ENCODE measurements at places on chromosomes 5 and 9.

DNA sequence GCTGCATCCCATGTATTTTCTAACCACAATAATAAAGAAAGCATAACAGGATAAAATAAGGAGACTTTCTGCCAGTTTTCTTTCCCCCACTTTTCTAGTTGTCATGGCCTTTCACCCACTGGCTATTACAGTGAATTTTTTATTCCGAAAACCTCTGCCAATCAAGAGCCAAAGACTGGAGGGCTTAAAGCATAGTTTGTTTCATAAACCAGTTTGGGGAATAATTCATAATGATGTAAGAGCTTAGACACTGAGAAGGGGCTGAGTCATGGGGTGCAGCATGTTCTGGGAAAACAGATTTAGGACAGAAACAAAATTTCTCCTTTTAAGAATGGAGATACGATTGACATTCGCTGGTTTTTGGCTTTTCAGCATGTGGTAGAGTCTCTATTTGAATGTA lies 4.4 kb upstream of the GLIPR2 start:
- no peak for DNase-seq

DNA sequence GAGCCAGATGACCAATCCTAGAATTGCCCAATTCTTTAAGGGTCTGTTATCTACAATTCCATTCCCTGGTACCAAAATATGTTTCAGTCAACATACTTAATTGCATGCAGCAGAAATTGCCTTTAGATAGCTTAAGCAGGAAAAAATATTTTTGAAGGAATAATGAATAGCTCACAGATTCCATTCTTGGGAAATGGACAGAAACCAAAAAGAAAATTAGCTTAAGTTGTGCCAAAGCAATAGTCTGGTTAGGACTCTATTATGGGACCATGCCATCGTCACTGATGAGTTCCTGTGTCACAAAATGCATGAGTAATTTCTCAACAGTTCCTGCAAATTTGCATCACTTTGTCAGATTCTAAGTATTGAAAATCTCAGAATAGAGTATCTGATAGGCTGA lies 12.3 kb downstream of the ACTBL2 start:
- no peak for DNase-seq

DNA sequence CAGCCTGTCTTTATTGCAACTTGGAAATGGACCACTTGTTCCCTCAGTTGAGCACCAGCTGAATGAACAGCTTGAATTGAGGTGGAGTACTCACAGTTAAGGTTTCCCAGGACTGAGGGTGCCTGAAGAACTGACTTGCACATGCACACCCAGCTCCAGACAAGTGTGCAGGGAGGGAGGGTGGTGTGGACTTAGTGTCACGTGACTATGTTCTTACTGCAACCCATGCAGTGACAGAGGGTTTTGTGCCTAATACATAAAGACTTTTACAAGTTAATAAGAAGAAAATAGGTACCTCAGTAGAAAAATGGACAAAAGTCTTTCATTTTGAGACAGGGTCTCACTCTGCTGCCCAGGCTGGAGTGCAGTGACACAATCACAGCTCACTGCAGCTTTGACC lies 18.0 kb downstream of the BARX1 start:
- DNase-seq, result no peak

- DNase-seq, result no peak
Observed at GRCh38 chr5:173802670-173803165, 85.4 kb upstream of the CPEB4 start.

DNA sequence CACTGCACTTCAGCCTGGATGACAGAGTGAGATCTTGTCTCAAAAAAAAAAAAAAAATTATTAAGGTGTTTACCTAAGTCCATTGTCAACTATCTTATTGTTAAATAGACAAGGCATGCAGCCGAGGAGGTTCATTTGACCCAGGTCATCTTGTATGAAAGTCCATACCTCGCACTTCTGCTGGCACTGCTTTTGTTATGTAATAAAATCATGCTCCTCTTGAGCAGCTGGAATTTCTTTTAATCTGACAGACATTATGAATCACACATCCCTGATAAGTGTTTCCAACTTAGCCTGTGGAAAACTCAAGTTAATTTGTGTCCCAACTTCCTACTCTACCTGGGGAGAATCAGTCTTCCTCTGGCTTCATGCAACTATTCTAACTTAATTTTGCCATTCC lies 315.6 kb upstream of the KLF4 start:
- DNase-seq, result no peak

DNA sequence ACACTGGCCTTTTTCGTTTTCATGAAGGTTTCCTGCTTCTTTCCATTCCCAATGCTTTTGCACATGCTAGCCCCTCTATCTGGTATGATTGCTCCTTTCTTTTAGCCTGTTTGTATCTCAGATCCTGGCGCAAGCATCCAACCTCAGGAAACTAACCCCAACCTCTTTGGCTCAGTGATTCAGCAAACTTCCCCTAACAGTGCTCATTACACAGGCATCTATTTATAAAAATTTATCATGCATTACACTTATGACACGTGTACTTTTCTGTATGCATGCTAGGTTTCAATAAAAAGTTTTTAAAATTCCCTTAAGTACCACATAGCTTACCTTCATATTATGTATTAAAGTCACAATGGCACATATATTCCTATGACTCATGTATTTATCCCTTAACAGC lies 218.9 kb downstream of the EPB41L4A start:
- DNase-seq, result no peak

GRCh38 chr5:59769832-59770231 lies 123.7 kb downstream of the PDE4D start:
- no peak for DNase-seq

DNA sequence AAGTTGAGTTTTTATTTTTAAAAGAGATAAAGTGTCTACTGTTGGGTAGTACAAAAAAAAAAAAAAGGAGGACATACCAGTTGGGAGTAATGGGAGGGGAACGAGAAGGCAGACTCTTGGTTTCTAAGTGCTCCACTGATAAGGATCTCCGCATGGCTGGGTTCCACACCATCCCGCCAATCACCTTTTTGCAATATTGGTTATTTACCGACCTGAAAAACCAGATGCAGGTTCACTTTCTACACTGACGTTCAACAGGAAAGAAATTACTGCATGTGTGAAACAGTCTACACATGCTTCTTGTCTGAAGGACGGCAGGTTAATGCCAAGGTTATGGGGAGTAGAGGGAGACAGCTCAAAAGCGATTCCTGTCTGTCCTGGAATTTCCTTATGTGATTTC lies 75.5 kb downstream of the PTPN3 start:
- no peak for DNase-seq

DNA sequence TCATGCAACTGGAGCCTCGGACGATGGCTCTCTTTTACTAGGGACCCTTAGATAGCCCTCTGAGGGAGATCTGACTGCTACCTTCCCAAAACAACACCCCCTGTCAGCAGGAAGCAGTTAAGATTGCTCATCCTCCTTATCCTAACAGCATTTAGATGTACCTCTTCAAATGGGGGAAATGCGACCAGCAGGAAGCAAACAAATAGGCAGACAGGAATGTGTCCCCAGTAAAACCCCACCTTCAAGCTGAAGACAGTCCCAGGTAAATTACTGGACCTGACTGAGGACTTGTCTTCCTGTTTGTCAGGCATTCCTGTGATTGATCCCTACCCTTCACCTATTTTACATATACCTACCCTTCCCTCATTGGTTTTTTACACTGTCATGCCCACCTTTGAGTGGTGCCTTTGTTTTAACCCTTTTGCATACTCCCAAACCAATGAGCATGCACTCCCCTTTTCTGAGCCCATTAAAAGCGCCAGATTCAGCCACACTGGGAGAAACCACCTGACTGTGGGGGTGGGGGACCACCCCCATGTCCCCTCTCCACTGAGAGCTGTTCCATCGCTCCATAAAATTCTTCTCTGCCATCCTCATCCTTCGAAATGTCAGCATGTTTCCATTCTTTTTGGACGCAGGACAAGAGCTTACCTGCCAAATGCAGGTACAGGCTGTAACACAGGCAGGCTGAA lies 954.0 kb upstream of the CDH6 start:
- no peak for DNase-seq

DNA sequence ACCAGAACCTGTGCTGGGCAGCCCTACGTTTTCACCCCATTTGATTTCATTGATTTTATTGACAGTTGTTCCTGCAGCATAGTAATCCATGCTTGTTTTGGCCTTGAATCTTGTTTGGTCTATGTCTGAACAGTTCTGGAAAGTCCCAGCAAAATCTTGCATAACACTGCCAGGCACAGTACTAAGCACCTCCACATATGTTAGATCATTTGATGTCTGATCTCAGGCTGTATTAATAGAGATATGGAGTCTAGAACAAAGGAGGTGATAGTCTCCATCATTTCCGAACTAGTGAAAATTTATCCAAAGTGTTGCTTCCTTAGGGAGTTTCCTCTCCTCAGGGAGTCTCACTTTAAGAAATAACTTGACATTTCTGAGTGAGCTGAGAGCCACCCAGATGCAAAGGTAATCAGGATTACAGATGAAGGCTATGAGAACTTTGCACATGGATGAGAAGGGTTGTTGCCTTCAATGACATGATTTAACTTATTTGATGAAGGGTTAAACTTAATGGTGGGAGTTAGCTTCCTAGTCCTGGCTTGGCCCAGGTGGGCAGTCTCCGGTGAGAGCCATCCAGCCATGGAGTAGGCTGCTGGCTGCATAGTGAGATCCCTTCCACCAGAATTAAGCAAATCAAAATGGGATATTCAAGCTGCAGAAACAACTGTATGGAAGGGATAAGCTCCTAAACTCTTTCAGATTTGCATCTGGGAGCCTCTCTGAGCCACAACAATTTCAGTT lies 173.8 kb upstream of the MVB12B start:
- no peak for DNase-seq

- no peak for DNase-seq
Observed at GRCh38 chr9:122387536-122387935, 16.7 kb downstream of the PTGS1 start.

- DNase-seq, result no peak
Observed at GRCh38 chr5:150573867-150574817, 66.2 kb downstream of the NDST1 start.

GRCh38 chr9:99169982-99170761 lies 51.6 kb downstream of the ALG2 start:
- DNase-seq, result no peak

GRCh38 chr5:9373571-9373970 lies 172.3 kb downstream of the SEMA5A start:
- DNase-seq, result no peak

GRCh38 chr5:138752341-138752950 lies 779 bp upstream of the CTNNA1 start:
- no peak for DNase-seq

- no peak for DNase-seq
Observed at GRCh38 chr5:20972419-20972925, 984.5 kb upstream of the CDH18 start.

- no peak for DNase-seq
Observed at GRCh38 chr5:174623433-174624019, 100.9 kb upstream of the MSX2 start.

- no peak for DNase-seq
Observed at GRCh38 chr9:38343552-38343951, 49.0 kb upstream of the ALDH1B1 start.

- DNase-seq, result no peak
Observed at GRCh38 chr9:15416880-15417279, 5.8 kb upstream of the SNAPC3 start.

- no peak for DNase-seq
Observed at GRCh38 chr5:32290922-32291321, 21.8 kb downstream of the MTMR12 start.

- no peak for DNase-seq
Observed at GRCh38 chr5:62268792-62269191, 37.2 kb upstream of the KIF2A start.

GRCh38 chr9:84781458-84781857 lies 111.9 kb downstream of the NTRK2 start:
- no peak for DNase-seq

- no peak for DNase-seq
Observed at GRCh38 chr5:131416729-131417128, 152.9 kb downstream of the CDC42SE2 start.

DNA sequence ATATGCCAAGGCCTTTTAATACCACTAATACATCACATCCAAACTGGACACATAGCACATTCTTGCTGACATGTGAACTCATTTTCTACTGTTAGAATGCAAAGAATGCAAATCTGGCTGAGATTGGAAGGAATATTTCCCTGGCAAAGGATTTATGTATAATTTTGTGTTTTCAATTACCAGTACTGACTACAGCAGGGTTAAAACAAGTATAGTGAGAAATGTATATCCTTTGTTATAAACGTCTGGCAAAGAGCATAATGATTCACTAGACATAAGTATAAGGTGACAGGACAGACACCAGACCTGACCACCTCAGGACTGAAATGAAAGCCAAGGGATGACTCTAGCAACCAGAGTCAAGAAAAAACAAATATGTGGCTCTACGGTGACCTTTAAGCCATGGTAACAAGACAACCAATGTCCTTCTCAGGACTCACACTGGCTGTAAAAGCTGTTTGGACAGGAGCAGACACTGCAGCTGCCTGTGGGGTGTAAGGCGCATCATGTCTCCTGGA lies 95.0 kb downstream of the MRPS27 start:
- no peak for DNase-seq

- no peak for DNase-seq
Observed at GRCh38 chr5:170628028-170628427, 124.2 kb downstream of the KCNIP1 start.

Measured in omental fat pad (tissue), 4 donors.